ENCODE measurements at places on chromosomes 7 and 10.

- DNase-seq, result no peak
Measured at GRCh38 chr10:97291357-97292096, 910 bp downstream of the ARHGAP19 start.

DNA sequence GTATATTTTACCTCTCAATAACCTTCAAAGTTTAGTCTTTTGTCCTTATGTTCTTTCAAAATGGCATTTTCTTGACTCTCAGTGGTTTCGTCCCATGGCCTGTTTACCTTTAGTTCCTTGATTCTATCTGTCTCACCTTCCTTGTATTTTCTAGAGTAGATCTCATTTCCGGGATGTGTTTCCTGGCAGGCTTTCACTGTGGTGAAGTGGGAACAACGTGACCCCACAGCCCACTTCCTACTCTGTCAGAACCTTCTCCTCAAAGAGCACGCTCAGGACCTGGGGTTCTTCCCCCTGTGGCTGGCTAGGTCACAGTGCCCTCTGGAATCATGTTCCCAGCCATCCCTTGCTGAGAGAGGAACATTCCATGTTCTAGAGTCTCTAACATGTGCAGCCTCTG lies 129.9 kb upstream of the ZNF32 start:
- DNase-seq, result no peak

GRCh38 chr7:156842317-156842716 lies 50.7 kb downstream of the LMBR1 start:
- no peak for DNase-seq

DNA sequence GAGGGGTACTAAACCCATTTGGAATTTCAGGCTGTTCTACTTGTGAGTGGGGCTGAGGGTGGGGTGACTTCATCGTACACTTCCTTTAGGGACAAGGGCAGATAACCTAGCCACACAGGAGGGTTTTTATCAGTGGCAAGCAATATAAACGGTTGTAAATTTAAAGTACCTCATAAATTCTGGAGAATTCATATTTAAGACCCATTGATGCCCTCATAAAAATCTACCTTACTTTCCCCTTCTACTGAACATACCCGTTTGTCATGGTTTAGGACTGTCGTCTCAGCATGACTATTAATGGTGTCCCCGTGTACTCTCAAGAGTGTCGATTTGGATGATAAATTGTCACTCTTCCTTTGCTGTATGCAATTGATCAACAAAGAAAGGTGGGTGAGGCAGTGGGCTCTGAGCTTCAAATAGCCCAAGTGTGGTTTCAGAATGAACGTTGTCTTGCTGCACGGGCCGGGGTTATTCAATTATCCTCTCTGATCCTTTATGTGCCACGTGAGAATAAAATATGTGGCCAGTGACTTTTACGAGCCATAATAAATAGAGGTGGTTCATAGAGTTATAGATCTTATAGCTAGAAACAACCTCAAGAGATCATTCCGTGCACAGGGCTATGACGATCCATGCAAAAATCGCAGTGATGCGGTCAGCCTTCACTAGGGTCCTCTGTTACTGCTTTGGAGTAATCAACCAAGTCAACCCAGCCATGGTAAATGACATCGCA lies 82.2 kb downstream of the FAM107B start:
- no peak for DNase-seq

DNA sequence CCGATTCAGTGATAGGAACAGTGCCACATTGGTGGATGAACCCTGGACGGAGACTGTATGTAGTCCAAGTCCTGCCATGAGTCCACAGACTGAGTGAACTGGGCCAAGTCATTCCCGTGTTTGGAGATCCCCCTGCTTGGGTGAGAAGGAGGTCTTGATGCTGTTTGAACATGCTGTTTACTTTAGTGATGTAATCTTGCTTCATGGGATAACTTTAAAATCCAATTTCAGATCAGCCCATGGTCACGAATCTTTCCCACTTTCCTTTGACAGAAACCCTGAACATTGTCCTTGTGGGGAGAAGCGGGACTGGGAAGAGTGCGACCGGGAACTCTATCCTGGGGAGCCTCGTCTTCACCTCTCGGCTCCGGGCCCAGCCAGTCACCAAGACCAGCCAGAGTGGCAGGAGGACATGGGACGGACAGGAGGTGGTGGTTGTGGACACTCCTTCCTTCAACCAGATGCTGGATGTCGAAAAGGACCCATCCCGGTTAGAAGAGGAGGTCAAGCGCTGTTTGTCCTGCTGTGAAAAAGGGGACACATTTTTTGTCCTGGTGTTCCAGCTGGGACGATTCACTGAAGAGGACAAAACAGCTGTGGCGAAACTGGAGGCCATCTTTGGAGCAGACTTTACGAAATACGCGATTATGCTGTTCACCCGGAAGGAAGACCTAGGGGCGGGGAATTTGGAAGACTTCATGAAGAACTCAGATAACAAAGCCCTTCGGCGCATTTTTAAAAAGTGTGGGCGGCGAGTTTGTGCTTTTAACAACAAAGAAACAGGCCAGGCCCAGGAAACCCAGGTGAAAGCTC lies 26.6 kb downstream of the GIMAP8 start:
- DNase-seq, result no peak

- DNase-seq, result no peak
Measured at GRCh38 chr10:14476006-14476405, 145.3 kb upstream of the FRMD4A start.

DNA sequence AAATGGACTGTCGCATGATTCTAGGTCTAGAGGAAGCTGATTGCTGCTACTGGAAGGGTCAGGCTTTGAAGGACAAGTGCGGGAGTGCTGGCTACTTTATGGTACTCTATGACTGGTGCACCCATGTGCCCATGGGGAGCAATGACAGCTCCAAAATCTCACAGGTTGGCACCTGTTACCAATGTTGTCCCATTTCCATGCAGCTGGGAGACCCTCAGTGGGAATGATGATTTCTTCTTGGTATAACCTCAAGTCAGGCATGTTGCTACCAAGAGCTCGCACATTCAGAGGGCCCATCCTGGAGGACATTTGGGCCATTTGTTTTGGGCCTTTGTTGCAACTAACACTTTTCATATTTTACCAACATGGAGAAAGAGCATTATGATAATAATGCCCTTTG lies 174.4 kb downstream of the PRKCQ start:
- no peak for DNase-seq

GRCh38 chr7:30470163-30470770 lies 8.3 kb downstream of the NOD1 start:
- DNase-seq, result no peak

DNA sequence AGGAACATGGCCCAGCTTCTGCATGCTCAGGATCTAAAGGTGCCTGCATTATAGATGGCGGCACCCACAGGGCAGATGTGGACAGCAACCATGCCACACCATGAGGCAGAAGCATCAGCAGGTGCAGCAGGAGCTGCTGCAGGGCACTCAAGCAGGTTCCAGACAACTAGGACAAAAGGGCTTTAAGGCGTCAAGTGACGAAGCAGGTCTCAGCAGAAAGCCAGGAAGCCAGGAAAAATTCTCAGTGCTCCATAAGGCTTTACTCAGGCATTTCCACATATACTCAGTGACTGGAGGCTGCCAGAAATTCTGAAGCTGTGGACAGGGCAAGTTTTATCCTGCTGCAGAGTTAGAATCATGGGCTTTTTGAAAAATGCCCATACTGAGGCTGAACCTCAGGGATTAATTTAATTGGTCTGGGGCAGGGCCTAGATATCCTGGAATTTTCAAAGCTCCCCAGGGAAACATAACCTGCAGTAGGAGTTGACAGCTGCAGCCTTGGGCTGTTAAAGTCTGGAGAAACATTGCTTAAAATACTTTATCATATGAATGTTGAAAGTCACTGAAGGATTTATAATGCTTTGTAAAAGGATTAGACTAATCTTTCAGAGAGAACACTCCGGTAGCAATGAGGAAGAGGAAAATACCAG lies 68.1 kb upstream of the RNF148 start:
- DNase-seq, result no peak

GRCh38 chr10:102410429-102411073 lies 8.0 kb downstream of the PSD start:
- no peak for DNase-seq

- DNase-seq, result no peak
Measured at GRCh38 chr10:112637901-112638300, 190.9 kb downstream of the VTI1A start.

DNA sequence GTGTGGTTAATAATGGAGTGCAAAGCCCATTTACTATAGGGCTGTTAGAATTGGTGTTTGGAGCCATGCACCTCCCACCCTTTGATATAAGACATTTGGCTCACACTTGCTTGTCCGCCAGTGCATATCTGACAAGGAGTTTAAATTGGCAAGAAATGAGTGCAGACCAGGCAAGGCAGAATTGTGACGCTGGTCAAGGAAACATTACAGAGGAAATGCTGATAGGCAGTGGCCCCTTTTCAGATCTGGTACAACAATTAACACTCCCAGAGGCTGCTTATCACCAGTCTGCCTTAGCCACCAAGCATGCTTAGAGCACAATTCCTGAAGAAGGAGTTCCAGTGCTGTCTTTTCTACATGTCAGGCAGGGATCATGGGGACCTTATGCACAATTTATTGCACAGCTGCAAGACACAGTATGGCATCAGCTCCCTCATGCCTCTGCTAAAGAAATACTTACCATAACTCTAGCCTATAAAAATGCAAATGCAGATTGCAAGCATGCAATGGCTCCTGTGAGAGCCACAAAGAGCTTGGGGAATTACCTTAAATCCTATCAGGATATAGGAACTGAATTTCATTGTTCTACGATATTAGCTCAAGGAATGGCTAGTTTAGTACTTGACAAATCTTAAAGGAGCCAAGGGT lies 35.2 kb downstream of the OR13A1 start:
- DNase-seq, result no peak

GRCh38 chr7:8277394-8277982 lies 15.5 kb upstream of the ICA1 start:
- no peak for DNase-seq

DNA sequence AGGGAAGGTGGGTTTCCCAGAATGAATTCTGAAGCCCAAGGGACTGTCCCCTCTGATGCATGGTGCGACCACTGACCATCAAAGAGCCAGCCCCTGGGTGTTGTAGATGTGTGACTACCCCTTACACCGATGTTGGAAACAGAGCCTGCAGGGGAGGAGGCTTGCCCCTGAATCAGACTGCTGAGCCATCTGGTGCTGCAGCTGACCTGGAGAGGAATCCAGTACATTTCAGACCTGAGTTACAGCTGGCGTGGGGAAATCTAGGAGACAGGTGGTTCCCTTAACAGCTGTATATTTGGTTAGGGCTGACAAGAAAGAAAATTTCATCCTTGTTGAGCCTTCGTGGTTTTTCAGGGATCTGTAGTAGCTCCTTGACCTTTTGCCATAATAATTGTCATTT lies 195.5 kb downstream of the CELF2 start:
- no peak for DNase-seq

DNA sequence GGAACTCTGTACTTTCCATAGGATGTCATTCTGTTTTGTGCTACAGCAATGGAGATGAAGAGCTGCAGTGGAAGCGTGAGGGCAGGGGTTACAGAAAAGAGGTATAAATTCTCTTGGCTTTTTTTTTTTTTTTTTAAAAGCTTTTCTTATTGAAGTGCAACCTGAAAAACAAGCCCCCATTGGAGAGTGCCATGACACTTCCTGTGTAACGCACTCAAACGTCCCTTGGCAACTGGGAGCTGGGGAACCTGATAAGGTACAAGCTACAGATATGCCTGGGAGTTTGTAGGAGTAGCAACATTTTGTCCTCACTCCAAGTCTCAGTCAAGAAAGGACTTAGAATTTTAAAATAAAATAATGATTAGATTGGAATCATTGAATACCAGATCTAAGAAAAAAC lies 512.1 kb downstream of the RPS24 start:
- DNase-seq, result no peak

DNA sequence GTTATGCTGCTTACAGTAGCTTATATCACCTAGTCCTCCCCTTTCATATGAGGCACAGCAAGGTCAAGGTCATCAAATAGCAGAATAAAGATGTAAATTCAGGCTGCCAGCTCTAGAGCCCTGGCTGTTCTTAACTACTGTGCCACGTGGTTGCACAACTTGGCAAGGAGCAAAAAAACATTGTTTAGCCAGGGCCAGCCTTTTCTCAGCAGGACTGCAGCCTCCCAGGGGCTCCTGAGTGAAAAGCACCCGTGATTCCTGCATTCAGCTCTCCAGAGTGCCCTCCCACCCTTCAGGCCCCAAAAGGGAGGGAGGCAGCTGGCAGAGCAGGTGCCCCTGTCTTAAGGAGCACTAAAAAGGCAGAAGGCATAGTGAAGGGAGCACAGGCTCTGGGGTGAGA lies 31.8 kb upstream of the TM9SF3 start:
- DNase-seq, result no peak

DNA sequence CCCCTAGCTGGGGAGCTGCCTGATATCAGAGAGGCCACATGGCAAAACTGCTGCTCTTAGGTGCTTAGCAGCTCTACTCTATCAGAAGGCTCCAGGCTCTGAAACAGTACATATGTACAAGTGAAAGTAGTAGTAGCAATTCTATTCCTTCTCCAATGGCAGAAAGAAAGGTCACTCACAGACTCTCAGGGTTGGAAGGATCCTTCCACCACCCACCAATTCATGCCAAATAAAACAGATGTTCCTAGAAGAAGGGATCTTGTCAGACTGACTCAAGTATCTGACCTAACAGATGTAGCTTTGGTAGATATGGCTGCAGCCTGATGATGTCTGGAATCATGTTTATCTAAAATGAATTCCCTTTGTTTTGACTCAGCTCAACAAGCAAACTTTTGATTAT lies 8.0 kb upstream of the ALDH18A1 start:
- no peak for DNase-seq

DNA sequence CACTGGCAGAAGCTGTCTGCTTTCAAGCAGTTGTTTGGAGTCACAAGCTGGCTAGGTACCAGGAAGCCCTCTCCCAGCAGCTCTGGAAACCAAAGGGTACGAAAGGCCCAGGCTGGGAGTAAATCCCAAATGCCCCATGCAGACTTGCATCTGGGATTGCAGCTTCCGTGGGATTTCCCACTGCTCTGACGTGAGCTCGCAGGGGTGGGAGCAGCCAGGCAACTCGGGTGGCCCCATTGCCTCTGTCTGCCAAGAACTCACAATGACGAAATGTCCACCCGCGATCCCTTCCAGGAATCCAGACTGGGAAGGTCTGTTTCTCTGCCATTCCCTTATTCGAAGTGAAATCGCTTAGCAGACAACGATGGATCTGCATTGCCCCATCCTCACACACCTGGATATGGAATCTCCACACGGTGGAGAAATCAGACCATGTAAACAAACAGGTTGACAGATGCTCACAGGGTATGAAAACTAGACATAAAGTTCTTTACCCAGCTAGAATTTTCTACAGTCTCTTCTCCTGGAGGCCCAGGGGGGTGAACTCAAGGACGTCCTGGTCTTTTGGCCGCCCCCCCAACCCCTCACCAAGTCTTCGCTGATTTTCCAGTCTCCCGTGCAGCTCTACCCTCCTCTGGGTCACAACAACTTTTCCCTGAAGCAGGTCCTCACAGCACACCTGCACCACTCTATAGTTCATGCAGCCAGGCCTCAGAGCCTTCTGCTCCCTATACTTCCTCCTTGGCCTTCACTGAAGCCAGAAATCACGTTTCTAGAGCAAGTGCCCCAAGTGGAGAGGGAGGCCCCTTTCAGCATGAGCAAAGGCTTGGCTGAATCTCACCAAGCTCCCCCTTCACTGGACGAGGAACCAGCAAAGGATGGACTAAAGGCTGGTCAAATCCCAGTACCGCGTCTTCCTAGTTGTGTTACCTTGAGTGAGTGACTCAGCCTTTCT lies 20.0 kb downstream of the SH3PXD2A start:
- DNase-seq, result no peak

- no peak for DNase-seq
Measured at GRCh38 chr10:60893231-60893630, 50.8 kb downstream of the RHOBTB1 start.

GRCh38 chr10:89134963-89135362 lies 72.2 kb downstream of the CH25H start:
- DNase-seq, result no peak

All from activated T-helper 1 cell treated with anti-CD3 and anti-CD28 coated beads, Interleukin-2, amount 50 U/mL, for 16 hours (primary cell).